ENCODE measurements at places on chromosomes 5 and 9.

DNA sequence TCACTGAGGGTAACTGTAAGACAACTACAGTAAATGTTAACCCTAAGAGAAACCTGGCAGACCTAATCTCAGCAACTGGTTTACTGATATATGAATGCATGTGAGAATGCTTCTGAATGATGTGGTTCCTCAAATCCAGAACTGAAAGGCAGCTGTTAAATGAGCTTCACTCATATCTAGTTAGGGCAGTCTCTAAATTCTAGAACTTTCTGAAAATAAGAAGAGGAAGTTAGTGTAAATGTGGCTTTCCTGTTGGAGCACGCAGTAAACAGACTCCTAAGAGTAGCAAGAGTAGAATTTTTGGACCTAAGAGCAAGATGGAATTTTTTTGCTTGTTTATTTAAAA is 117.9 kb upstream of the KCNN2 start:
- no peak for DNase-seq

DNA sequence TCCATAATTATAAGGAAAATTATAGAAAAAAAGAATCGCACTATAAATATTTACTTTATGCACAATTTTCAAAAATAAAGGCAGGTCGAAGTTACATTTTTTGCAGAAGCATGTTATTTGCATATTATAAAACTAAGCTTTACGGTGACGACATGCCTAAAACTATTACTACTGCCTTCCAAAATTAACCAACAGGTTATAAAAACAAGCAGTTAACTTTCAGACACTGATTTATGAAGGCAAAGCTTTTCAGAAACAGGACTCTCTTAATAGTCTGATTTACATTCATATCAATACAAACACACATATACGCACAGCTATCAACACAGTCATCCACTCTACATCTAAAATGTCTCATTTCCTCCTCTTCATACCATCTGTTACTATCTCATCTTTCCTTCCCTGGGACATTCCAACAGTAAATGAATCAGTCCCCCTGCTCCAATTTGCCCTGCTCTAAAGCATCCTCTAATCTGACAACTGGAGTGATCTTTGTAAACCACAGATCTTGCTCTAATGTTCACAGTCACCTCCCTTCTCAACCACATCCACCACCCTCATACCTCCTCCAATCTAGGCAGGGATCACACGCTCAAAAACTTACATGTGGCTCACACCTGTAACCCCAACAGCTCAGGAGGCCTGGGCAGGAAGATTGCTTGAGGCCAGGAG is 21.6 kb downstream of the FBXW11 start:
- DNase-seq: no peak

- DNase-seq: peak; percentile 72
Measured at GRCh38 chr5:31638748-31639418, at the start of gene PDZD2. Gene PDZD2 (plus strand): TSS chr5:31639131.

GRCh38 chr9:93810028-93810971 is 144.9 kb downstream of the BARX1 start:
- DNase-seq: no peak

- DNase-seq: no peak
Measured at GRCh38 chr5:149808264-149808982, 78.3 kb downstream of the PPARGC1B start.

DNA sequence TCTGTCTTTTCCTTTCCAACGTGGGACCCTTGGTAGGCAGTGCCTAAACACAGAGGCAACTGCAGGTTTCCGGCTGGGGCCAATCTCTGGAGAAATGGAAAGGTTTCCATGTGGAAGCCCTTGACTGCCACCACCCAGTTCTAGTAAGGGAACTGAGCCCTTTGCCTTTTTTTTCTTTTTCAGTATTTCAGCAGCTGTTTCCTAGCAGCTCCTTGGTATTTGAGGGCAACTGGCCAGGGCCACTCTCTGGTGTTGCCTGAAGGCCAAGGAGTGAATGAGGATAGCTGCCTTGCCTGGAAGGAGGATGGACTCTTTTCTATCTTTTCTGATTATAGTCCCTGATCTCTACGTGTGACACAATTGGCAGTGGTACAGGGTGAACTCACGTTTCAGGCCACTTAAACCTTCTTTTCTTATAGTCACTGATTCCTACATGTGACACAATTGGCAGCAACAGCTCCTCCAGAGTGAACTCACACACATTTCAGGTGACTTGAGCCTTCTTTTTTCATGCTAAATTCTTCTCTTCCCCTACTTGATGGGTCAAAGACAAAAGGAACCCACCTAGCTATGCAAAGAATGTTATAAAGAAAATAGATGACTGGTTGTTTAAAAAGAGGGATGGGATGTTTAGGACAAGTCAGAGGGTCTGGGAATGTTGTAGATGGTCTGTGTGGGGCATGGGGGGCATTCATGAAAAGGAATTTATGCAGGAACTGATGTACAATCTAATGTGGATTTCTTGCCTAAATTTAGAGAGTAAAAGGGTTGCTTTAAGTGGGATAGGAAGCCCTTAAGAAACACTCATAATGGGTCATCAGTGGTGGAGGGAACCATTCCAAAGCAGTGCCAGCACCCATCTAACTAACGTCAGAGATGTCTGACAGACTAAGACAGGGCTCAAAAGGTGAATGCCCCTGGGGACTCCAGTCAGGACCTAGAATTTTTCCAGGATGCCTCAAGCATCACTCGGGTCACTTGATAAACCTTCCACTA is 190.1 kb downstream of the TMEM232 start:
- no peak for DNase-seq

DNA sequence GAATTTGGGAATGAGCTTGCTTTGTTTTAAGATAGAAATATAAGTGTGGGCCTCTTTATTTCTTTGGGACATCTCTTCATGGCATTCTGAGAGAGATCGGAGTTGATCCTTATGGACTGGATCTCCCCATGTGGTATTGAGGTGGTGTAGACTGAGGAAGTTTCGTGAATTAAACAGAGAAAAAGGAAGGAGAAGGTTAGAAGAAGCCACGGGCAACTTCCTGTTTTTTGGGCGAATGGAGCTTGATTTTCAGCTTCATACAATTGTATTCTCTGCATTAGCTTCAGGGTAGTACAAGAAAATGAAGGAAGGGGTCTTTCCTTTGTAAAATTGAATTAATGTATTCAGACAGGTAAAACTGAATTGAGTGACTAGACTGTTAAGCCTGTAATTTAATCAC is 70.5 kb upstream of the HMHB1 start:
- no peak for DNase-seq

Measured in activated T-helper 9 cell treated with anti-CD3 and anti-CD28 coated beads, Interleukin-2, amount 50 U/mL, for 16 hours (primary cell).